ENCODE measurements at places on chromosomes 3 and 15.

DNA sequence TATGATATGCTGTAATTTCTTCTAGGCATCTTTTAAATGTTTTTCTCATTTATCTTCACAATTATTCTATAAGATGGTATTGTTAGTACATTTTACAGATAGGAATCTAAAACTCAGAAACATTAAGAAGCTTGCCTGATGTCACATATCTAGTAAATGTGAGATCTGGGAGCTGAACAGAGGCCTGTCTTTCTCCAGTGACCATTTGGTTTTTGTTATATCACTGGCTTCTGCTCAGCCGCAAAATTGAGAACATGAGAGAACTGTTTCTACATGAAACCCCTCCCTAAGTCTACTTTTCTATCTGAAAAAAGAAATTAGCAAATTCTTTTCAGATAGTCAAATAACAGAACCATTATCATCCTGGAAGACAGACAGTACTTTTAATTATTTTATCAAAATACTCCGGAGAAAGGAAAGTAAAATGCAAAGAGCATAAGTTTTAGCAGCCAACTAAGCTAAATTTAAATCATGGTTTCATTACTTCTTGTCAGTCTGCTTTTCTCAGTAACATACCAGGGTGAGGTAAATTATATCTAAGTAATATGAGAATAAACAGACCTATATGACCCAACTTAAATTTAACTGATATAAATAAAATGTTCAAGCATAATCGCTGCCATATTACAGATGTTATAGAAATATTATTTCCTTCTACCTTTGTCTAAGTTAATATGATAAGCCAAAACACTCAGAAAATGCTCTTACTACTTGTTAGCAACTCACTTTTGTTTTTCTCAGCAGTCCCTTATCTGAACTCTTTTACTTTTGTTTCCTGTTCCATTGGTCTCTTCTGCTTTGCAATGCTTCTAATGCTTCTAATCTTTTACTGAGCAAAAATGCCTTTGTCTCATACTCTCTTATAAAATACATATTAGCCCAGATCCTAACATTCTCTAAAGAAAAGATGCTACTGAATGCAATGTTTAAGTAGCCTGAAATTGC lies 68.0 kb upstream of the MBNL1 start:
- no peak for DNase-seq

DNA sequence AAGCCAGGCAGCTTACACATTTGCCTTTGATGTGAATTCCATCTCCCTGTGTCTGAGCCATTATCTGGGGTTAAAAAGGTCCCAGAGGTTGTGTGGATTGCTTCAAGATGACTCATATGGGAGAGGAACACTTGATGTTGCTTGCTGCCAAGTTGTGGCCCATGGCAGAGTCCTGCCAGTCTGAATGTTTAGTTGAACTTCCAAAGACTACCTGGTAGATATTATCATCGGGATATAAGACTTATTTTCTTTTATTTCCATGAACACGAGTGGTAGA lies 85.6 kb downstream of the TJP1 start:
- DNase-seq, result peak; percentile 63

DNA sequence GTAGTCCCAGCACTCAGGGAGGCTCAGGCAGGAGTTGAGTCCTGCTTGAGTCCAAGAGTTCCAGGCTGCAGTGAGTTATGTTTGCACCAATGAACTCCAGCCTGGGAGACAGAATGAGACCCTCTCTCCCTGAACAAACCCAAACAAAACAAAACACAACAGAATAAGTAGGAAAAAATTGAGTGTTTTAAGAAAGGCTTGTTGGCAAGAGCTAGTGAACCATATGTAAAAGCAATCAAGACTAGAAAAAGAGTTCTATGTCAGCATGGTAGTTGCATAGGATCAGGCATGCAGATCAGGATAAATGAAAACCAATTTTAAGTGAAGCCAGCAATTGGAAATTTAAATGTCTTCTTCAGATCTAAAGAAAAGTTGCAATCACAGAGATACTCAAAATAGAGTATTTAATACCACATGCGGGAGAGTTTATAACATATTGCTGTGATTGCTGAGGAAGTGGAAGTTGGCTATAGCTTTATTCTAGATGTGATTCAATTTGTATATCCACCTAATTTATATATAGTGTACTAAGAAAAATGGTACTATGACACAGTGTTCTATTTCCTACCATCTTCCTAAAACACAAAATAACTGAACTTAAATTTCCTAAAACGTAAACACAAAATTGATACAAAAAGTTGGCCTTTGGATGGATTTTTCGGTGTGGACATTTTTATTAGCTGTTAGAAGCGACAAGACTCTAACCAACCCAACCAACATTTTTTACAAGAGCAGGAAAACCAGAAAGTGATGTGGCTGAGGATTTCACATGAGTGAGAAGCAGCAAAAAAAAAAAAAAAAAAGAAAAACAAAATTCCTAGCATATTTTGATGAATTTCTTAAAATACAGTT lies 101.9 kb upstream of the ROBO1 start:
- no peak for DNase-seq

DNA sequence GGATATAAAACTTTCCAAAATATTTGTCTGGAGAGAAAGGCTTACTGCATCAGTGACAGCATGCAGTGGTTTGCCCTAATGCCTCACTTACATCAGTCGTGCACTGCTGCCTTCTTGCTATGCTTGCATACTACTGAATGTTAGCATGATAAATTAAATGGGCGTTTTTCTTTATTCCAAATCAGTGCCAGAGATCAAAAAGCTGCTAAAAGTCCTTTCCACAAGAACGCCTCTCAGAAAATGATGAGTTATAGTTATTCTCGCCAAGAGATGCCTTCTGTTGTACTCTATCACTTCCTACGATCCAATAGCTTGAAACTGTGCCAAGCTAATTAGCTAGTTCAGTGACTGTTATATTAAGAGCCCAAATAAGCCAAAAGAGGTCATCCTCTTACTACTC lies 345.8 kb upstream of the ROBO2 start:
- DNase-seq, result no peak

DNA sequence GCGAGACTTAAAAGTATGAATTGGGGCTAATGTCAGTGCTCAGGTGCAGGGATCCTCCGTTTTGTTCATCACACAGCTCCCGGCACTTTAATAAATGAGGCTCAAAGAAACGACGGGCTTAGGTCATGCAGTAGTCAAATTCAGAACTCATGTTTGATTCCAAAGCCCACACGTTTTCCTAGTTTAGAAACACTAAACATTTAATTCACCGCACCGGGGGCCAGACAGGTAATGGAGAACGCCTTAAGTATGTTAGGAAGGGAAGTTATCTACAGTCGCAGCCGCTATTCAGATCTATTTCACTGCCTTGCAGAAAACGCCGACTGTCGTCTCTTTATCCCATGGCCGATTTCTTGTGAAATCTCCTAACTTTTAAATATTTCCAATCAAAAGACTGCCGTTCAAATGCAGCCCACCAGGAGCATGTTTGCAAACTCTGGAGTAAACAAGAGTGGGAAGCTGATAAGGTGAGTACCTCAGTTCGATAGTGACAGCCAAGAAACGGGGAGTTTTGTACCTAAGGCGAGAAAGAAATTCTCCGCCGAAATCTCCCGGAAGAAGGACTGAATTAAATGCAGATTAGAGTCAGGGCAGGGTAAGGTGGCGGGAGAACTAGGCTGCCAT lies 569 bp downstream of the HIGD2B start:
- no peak for DNase-seq

DNA sequence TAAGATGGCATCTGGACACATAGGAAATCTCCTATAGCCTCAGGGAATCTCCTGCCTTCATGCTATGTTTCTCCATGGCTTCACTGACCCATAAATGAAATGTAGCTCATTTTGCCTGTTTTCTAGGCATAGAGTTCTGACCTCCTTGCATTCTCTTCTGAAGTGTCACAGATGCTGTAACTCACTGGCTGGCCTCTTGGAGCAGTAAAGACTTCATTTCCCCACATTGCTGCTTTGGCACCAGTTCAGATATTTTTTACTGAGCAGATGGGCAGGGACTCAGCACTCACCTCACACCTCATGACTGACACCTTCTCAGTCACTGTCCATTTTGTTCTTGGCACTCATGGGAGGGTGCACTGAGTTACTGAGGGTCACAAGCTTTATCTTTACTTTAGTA lies 286.7 kb upstream of the TGFBR2 start:
- no peak for DNase-seq

GRCh38 chr15:69244798-69245197 lies 53.9 kb upstream of the PAQR5 start:
- DNase-seq, result no peak

DNA sequence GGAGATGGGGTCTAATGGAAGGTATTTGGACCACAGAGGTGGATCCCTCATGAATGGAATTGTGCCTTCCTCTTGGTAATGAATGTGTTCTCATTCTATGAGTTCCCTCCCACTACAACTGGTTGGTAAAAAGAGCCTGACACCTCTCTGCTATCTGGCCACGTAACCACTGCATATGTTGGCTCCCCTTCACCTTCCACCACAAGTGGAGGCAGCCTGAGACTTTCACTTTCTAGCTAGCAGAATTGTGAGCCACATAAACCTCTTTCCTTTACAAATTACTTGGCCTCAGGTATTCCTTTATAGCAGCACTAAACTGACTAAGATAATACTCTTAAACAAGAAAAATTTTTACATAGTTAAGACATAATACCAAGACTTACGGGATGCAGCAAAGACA lies 155.3 kb downstream of the NR1I2 start:
- DNase-seq, result no peak

GRCh38 chr15:25803541-25803940 lies 59.6 kb downstream of the ATP10A start:
- no peak for DNase-seq

- DNase-seq, result no peak
Observed at GRCh38 chr3:134752761-134753461, 42.1 kb upstream of the EPHB1 start.

DNA sequence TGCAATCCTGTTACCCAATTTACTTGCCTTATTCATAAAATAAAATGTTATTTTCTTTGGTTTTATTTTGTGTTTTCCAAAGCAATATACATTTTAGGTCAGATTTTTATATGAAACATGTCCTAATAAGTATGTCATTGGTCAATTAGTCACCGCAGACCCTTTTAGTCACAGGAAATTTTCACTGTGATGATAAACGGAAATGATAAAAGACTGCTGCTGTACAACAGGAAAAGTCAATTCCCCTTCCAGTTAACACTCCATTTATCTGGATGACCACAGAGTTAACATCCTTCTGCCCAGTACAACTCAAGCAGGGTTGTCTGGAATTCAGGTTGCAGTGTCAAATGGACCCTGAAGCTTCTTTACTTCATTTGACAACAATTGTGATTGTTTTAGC lies 175.2 kb downstream of the LSAMP start:
- DNase-seq, result no peak

DNA sequence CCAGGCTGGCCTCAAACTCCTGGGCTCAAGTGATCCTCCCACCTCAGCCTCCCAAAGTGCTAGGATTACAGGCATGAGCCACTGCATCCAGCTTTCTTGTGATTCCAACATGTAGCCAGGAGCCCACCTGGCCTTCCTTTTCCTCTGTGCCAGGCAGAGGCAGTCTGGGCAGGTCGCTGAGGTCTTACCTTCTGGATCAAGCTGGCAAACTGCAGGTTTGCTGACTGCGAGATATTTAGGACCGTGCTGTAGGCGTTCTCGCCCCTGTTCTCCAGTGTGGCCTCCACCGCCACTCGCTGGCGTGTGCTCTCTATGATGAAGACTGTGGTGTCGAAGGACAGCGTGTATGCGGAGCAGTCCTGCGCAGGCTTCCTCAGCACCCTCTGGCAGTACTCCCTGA lies 42.5 kb downstream of the FEM1B start:
- no peak for DNase-seq
